Esophagus squamous epithelium (tissue), 5 donors: ENCODE measurements at places on chromosomes 11 and 22.
A peak's percentile ranks its signal among the peaks of the same experiment; 100 is the strongest.

DNA sequence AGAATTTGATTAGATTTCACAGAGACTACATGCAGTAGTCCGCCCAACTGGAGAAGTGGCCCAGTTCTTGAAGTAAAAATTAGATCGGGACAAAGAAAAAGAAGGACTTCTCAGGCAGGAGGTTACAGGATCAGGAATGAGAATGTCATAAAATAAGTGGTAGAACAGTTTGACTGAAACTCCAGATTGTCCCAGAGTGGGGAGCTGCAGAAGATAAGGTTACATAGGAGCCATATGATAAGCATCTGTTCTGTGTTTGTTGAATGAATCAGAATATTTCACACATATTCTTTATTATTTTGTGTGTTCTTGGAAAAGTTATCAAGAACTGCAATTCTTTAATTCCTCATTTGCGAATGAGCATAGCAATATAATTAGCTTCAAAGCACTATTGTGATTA lies 210.6 kb downstream of the AASDHPPT start:
- no peak overlapping the region for H3K4me3 ChIP-seq
- DNase-seq, result no peak
- no peaks in the 10 kb centered on the region for H3K4me1 ChIP-seq
- H3K27ac ChIP-seq, result no peak overlapping the region
- no peaks in the 10 kb centered on the region for H3K36me3 ChIP-seq

GRCh38 chr22:23107487-23108248 lies 34.1 kb downstream of the RSPH14 start:
- H3K36me3 ChIP-seq, result no peaks in the 10 kb centered on the region
- no peaks in the 10 kb centered on the region for H3K27me3 ChIP-seq

DNA sequence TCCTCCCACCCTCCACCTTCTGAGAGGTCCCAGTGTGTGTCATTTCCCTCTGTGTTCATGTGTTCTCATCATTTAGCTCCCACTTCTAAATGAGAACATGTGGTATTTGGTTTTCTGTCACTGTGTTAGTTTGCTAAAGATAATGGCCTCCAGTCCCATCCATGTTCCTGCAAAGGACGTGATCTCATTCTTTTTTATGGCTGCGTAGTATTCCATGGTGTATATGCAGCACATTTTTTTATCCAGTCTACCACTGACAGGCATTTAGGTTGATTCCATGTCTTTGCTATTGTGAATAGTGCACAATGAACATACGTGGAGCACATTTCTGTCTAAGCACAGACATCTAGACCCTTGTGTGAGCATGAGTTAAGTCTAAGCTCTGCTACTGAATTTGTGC lies 5.7 kb downstream of the CD3E start:
- H3K4me3 ChIP-seq, result no peak overlapping the region
- H3K4me1 ChIP-seq, result no peaks in the 10 kb centered on the region
- H3K27me3 ChIP-seq, result no peaks in the 10 kb centered on the region

DNA sequence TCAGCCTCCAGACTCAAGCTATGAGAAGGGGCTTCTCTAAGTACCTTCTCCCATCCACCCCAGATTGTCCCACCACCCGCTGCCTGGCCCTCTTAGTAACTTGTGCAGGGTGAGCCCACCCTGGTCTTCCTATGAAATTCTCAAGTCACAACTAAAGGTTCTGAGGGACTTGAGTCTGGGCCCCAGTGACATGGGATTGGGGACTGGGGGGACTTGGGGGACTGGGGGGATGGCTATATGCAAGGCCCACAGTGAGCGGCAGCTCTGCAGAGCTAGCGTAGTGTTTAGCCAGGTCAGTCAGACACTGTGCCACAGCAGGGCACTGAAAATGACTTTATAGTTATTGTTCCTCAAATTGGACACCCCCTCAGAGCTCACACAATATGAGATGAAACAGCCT lies 622.3 kb upstream of the CADM1 start:
- no peak overlapping the region for H3K4me3 ChIP-seq
- H3K4me1 ChIP-seq, result no peaks in the 10 kb centered on the region
- H3K36me3 ChIP-seq, result no peaks in the 10 kb centered on the region
- no peaks in the 10 kb centered on the region for H3K27me3 ChIP-seq
- no peak overlapping the region for H3K27ac ChIP-seq

DNA sequence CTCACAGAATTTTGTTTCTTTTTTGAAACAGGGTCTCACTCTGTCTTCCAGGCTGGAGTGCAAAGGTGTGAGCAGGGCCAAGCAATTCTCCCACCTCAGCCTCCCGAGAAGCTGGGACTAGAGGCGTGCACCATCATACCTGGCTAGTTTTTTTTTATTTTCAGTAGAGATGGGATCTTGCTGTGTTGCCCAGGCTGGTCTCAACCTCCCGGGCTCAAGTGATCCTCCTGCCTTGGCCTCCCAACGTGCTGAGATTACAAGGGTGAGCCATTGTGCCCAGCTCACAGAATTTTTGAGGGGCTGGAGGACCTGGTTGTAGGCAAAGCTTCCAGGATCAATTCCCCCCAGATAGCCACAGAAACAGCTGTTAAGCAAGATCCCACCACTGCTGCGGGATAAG lies 47.1 kb upstream of the RBFOX2 start:
- H3K27ac ChIP-seq, result no peak overlapping the region
- H3K4me3 ChIP-seq, result no peak overlapping the region
- H3K36me3 ChIP-seq, result no peaks in the 10 kb centered on the region
- no peaks in the 10 kb centered on the region for H3K4me1 ChIP-seq
- DNase-seq, result no peak
- no peaks in the 10 kb centered on the region for H3K27me3 ChIP-seq

- peak overlapping the region; percentile 51 for H3K27ac ChIP-seq
- no peak for DNase-seq
- no peak overlapping the region for H3K4me3 ChIP-seq
- H3K4me1 ChIP-seq, result peaks cover 28% of the 10 kb centered on the region
Observed at GRCh38 chr11:12800032-12800671, 125.9 kb downstream of the TEAD1 start.

DNA sequence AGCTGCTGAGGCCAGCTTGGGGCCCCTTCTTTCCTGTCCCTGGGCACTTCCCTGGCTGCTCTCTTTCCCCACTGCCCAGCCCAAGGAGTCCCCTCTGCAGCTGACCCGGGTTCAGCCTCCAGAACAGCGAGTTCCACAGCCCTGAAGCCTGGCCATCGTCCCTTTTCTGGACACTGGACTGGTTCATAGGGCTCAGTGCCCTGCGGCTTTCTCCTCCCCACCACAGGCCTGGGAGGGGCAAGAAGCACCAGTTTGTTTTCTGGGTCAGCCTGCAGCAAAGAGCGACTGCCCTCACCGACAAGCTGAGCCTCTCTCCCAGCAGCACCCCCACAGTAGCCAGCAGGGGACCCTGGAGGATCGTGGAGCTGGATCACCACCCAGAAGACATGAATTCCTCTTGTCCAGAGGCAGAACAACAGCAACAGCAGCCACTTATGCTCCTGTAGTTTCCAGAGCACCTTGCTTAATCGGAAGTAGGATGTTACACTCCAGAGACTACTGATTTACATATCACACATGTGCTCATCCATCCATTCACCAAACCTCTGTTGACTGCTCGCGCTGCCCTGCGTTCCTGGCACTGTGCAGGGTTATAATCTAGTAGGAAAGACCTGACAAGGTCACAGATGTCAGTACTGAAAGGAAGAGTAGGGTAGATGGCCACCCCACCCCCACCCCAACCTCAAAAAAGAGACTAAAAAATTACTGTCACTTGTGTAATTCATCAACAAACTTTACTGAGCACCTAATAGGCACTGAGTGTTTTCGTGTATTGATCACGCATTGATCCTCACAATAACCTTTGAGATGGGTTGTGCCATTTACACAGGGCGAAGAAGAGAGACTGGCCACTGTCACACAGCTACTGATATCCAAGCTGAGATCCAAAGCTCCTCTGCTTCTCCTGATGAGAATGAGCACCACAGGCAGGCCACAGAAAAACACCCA lies 13.0 kb upstream of the CXCR5 start:
- peaks cover 30% of the 10 kb centered on the region for H3K4me1 ChIP-seq
- H3K36me3 ChIP-seq, result no peaks in the 10 kb centered on the region
- no peak for DNase-seq
- H3K27me3 ChIP-seq, result no peaks in the 10 kb centered on the region

- DNase-seq, result no peak
- H3K36me3 ChIP-seq, result no peaks in the 10 kb centered on the region
- no peaks in the 10 kb centered on the region for H3K27me3 ChIP-seq
- H3K4me1 ChIP-seq, result no peaks in the 10 kb centered on the region
- H3K27ac ChIP-seq, result no peak overlapping the region
Observed at GRCh38 chr22:17093081-17093480, 8.3 kb downstream of the IL17RA start.

- DNase-seq, result no peak
- H3K27me3 ChIP-seq, result no peaks in the 10 kb centered on the region
- peaks cover 19% of the 10 kb centered on the region for H3K36me3 ChIP-seq
Observed at GRCh38 chr11:64225608-64226506, at the start of the genes NUDT22 and TRPT1. TSS of gene NUDT22 (plus strand) at chr11:64226274. CDS start at chr11:64226653, 379 bp downstream. TSS of gene TRPT1 (minus strand) at chr11:64226186. CDS start at chr11:64225860, 326 bp downstream.

- peaks cover 13% of the 10 kb centered on the region for H3K4me1 ChIP-seq
- no peak for DNase-seq
- no peaks in the 10 kb centered on the region for H3K36me3 ChIP-seq
- H3K4me3 ChIP-seq, result no peak overlapping the region
Observed at GRCh38 chr11:3128356-3129180, 36.5 kb downstream of the OSBPL5 start.

DNA sequence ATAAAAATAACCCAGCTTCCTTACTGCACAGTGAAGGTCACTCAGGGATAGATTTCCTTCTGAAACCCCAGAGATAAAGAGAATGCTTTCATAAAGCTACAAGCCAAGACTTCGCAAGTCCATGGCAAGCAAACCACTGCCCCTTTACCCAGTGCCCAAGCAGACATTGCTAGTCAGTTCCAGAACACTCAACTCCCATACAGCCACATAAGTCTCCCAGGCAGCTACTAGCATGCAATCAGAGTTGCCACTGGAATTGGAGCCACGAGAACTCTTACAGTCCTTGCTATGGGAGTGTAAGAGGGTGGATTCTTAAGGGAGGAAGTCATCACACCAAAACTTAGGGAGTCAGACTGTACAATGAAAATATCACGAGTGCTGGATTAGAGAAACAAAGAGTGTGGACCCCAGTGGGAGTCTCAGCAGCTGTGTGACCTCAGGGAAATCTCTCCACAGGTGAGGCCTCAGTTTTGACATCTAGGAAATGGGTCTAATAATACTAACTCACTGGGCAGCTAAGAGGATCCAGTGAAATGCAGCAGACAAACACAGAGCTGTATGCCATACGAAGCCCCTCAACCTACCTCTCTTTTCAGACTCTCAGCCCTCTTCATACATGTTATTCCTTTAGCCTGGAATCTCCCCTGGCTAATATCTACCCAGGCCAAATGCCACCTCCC lies 526.6 kb downstream of the MN1 start:
- no peaks in the 10 kb centered on the region for H3K27me3 ChIP-seq
- no peak overlapping the region for H3K4me3 ChIP-seq
- no peaks in the 10 kb centered on the region for H3K4me1 ChIP-seq
- no peak overlapping the region for H3K27ac ChIP-seq
- no peaks in the 10 kb centered on the region for H3K36me3 ChIP-seq
- no peak for DNase-seq

GRCh38 chr22:39577366-39577765 lies 6.8 kb downstream of the CACNA1I start:
- H3K27me3 ChIP-seq, result no peaks in the 10 kb centered on the region
- no peaks in the 10 kb centered on the region for H3K4me1 ChIP-seq
- no peak overlapping the region for H3K27ac ChIP-seq

DNA sequence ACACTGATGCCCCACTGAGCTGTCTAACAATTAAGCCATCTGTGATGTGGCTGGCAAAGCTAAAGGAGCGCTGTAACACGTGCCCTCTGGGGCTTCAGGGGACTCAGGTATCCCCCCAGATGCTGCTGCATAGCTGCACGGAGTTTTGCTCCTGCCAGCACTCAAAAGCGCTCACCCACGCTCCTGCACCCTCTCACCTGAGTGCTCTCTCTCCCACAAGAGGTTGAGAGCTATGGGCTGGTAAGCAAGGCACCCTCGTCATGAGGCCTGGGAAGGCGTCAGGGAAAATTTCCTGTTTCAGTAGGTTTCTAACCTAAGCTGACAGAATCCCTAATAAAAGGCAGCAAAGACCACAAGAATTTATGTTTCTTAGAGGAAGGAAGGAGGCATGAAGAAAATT lies 850.3 kb downstream of the OPCML start:
- no peak for DNase-seq
- H3K27ac ChIP-seq, result no peak overlapping the region

- H3K27ac ChIP-seq, result no peak overlapping the region
- H3K4me1 ChIP-seq, result peaks cover 15% of the 10 kb centered on the region
- no peak overlapping the region for H3K4me3 ChIP-seq
- DNase-seq, result no peak
Observed at GRCh38 chr22:20899827-20900423, 17.3 kb upstream of the CRKL start.

DNA sequence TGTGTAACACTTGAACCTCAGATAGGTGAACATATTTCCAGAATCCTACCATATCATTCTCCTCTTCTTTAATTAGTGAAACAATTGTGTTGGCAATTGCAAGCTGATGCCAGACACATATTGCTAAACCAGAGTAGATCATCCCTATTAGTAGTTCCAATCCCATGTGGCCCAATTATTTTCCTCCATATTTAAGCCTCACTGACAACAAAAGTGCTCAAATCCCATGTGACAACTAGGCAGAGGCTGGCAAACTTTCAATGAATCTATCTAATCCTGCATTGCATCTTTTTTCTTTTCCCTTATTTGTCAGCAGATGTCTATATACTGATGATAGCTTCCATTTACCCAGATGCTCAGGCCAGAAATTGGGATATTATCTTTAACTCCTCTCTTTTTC lies 90.4 kb downstream of the GRIA4 start:
- DNase-seq, result no peak
- no peaks in the 10 kb centered on the region for H3K4me1 ChIP-seq
- H3K27ac ChIP-seq, result no peak overlapping the region
- H3K4me3 ChIP-seq, result no peak overlapping the region
- no peaks in the 10 kb centered on the region for H3K36me3 ChIP-seq

DNA sequence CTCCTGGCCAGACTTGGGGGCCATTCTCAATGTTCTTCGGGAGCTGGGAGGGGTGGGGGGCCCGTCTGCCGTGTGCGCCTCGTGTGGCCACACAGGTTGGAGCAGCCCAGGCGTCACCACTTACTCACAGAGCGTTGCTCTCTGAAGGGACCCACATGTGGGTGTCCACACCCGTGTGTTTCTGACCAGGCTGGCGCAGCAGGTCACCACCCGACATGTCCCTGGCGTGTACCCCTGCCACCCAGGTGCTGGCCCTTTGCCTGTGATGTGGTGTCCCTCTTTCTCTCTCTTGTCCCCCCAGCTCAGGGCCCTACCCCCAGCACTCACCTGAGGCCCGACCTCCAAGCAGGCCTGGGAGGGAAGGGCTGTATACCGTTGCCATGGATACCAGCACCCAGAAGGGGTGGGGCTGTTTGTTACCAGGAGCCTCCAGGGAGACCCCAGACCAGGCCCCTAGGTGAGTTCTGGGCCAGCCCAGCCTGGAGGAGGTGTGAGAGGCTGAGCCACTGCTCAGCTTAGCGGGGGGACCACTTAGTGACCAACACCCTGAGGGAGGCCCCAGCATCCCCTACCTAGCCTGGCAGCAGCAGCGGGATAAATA lies 1.4 kb downstream of the LMNTD2 start:
- no peak overlapping the region for H3K4me3 ChIP-seq
- peaks cover 22% of the 10 kb centered on the region for H3K36me3 ChIP-seq
- no peak overlapping the region for H3K27ac ChIP-seq
- DNase-seq, result no peak

- H3K4me1 ChIP-seq, result no peaks in the 10 kb centered on the region
- no peak overlapping the region for H3K27ac ChIP-seq
- H3K4me3 ChIP-seq, result no peak overlapping the region
- no peak for DNase-seq
- H3K27me3 ChIP-seq, result no peaks in the 10 kb centered on the region
Observed at GRCh38 chr11:11935536-11935935, 72.9 kb downstream of the DKK3 start.
